ENCODE measurements at places on chromosomes 5 and 9.

DNA sequence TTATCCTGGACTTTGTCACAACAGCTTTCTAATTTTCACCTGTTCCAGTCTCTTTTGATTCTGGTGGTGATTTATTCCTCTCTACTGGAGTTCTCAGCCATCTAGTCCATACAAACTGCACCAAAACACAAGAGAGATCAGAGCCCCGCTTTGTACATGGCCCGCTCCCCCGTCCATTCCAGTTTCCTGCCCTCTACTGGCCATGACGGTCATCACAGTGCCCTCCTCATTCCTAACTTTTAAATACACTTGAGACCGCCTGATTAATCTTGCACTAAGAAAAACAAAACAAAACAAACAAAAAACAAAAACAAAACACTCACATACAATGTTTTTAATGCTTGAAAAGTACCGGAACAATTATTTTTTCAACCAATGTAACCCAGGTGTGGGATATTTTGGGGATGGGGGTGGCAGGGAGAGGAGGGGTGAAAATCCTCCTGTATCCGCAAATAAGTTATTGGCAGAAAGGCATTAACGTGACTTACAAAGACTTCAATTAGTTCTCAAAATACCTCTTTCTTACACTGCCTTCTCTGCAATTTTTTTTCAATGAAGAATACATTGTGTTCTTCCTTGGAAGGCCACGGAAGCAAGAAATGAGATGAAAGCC lies 84.8 kb upstream of the PAM start:
- no peak overlapping the region for H3K27ac ChIP-seq
- H3K36me3 ChIP-seq = no peaks in the 10 kb centered on the region
- no peaks in the 10 kb centered on the region for H3K4me1 ChIP-seq
- DNase-seq = no peak
- no peak overlapping the region for H3K4me3 ChIP-seq

DNA sequence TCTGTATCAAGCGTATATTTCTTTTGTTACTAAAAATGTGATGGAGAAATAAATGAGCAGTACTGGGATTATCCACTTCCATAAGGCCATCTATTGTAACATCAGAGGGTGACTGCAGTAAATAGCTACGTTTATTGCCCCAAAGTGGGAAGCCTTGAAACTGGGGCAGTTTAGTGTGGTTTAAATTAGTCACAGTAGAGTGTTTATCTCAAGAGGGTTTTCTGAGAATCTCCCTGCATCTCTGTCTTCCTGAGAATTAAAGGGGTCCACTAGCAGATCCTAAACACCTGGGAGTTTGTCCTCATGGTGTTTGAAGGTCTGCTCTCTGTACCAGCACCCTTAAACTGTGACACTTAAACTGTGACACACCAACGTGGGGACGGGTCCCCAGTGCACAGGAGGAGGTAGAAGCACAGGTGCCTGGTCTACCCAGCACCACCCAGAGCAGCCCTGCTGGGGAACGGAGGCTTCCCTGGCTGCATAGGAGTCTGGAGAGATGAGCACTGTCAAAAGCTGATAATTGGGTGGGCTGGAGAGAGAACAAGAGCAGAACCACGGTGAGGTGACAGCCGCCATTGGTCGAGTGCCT lies 25.2 kb downstream of the PRRC2B start:
- H3K27ac ChIP-seq = peak overlapping the region; percentile 34
- DNase-seq = no peak
- no peaks in the 10 kb centered on the region for H3K36me3 ChIP-seq
- H3K4me1 ChIP-seq = peaks cover 52% of the 10 kb centered on the region
- H3K27me3 ChIP-seq = no peaks in the 10 kb centered on the region

DNA sequence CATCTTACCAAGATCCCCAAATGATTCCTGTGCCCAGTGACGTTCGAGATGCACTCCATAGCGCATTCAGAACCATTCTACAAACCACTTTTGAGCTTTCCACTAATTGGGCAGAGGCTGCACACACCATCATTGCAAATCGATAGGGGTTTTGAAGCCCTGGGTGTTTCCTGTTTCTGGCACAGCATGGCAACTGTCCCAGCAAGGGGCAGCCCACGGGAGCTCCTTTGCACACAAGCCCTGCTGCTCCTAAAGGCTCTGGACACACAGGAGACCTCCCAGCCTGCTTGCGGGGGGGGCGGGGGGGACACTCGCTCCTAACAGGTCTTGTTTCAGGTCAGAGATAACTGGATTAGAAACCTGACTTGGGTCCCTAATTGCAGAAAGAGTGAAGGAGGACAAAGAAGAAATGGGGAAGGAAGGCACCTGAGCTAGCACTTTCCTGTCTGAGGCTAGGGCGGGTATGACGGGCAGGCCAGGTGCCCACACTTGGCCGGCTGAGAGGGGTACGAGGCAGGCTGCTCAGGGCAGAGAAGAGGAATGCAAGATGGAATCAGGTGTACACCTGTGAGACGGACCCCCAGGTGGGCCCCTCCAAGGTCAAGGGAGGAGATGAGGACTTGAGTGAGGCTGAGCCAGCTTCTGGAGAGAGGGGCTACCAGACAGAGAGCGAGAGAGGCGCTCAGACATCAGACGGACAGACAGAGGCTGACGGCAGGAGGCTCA lies 820 bp downstream of the FBP1 start:
- no peak overlapping the region for H3K4me3 ChIP-seq
- H3K27ac ChIP-seq = no peak overlapping the region
- DNase-seq = no peak
- no peaks in the 10 kb centered on the region for H3K4me1 ChIP-seq
- H3K36me3 ChIP-seq = no peaks in the 10 kb centered on the region

DNA sequence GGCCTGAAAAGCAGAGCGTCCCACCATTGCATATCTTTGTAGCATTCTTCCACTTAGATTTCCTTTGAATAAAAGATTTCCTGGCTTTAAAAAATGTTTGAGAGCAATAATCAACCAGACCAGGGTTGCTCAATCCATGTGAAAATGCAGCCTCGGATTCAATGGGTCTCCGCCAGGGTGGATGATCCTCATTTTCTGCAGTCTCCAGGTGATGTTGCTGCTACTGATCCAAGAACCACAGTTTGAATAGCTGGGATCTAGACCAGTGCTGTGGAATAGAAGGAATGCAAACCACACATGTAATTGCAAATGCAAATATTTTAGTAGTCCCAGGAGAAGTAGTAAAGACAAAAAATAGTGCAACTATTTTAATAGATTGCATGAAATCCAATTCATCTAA lies 317.6 kb downstream of the IRX1 start:
- no peaks in the 10 kb centered on the region for H3K4me1 ChIP-seq
- H3K4me3 ChIP-seq = no peak overlapping the region
- H3K36me3 ChIP-seq = no peaks in the 10 kb centered on the region
- H3K27me3 ChIP-seq = no peaks in the 10 kb centered on the region

DNA sequence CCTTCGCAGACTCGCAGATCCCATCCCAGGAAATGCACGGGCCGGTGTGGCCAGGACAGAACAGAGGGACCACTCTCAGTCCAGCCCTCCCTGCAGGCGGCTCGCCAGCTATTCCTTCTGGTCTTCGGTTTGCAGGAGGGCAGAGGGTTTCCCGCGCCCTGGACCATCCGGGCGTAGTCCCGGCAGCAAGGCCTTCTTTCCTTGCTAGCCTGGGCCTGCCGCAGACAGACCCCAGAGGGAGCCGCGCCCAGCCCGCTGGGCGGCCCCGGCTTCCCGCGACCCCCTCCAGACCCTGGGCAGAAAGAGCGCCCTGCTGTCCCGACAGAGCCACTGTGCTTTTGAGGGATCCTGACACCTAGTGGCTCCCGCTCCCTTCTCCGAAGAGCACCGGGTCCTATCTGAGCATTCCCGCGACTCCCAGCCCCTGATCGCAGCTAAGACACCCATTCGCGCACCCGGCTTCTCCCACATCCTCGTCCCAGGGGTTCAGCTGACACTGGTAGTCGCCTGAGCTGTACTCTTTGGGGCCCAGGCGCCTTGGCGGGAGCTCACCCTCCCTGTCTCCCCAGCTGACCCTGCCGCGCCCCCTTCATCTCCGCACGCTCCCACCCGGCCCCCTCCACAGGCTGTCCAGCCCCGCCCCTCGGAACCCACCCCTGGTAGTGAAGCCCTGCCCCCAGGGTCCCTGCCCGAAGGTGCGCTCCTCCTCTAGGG lies 1.1 kb downstream of the CFAP90 start:
- peaks cover 25% of the 10 kb centered on the region for H3K27me3 ChIP-seq
- H3K4me1 ChIP-seq = no peaks in the 10 kb centered on the region
- no peak for DNase-seq
- H3K27ac ChIP-seq = no peak overlapping the region

GRCh38 chr9:126061575-126061974 lies 265.1 kb upstream of the MVB12B start:
- no peak for DNase-seq
- H3K27ac ChIP-seq = no peak overlapping the region
- H3K4me1 ChIP-seq = no peaks in the 10 kb centered on the region
- H3K27me3 ChIP-seq = peaks cover 10% of the 10 kb centered on the region

DNA sequence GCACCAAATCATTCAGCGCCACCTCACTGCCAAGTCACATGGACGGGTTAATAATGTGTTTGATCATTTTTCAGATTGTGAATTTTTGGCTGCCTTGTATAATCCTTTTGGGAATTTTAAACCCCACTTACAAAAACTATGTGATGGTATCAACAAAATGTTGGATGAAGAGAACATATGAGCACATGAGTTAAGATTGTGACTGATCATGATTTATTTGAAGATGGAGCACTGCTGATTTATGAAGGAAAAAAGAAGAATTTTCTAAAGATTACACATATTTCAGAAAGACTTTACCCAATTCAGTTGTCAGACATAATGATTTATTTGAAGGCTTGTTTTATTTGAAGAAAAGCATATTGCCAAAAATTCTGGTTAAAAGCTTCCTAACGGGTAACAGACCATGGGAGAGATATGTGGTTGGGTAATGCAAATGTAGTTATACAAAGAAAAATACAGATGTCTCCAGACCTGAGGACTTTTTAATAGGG lies 37.4 kb downstream of the TNFAIP8 start:
- DNase-seq = peak; percentile 77
- peaks cover 8% of the 10 kb centered on the region for H3K4me1 ChIP-seq
- H3K36me3 ChIP-seq = no peaks in the 10 kb centered on the region
- no peak overlapping the region for H3K4me3 ChIP-seq
- no peak overlapping the region for H3K27ac ChIP-seq

- H3K27ac ChIP-seq = no peak overlapping the region
- H3K27me3 ChIP-seq = no peaks in the 10 kb centered on the region
- no peaks in the 10 kb centered on the region for H3K4me1 ChIP-seq
- no peaks in the 10 kb centered on the region for H3K36me3 ChIP-seq
Measured at GRCh38 chr5:107820429-107820828, 149.7 kb upstream of the EFNA5 start.

DNA sequence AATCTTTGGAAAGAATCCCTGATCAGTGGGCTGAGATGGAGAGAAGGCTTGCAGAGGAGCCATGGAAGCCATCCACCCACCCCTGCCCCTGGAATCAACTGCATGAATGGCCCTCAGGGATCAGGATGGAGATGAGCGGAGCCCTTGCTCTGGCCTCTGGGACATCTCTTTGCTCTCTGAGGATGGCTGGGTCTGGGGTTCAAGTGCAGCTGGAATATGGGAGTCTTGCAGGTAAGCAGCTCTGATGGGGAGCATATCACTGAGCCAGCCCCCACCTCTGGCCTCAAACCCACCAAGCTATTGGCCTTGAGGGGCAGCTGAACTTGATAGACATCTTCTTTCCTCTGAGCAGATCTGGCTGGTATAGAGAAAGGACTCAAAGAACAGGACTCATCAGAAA lies 76.1 kb downstream of the C5orf15 start:
- H3K4me3 ChIP-seq = no peak overlapping the region
- no peaks in the 10 kb centered on the region for H3K4me1 ChIP-seq
- DNase-seq = no peak

DNA sequence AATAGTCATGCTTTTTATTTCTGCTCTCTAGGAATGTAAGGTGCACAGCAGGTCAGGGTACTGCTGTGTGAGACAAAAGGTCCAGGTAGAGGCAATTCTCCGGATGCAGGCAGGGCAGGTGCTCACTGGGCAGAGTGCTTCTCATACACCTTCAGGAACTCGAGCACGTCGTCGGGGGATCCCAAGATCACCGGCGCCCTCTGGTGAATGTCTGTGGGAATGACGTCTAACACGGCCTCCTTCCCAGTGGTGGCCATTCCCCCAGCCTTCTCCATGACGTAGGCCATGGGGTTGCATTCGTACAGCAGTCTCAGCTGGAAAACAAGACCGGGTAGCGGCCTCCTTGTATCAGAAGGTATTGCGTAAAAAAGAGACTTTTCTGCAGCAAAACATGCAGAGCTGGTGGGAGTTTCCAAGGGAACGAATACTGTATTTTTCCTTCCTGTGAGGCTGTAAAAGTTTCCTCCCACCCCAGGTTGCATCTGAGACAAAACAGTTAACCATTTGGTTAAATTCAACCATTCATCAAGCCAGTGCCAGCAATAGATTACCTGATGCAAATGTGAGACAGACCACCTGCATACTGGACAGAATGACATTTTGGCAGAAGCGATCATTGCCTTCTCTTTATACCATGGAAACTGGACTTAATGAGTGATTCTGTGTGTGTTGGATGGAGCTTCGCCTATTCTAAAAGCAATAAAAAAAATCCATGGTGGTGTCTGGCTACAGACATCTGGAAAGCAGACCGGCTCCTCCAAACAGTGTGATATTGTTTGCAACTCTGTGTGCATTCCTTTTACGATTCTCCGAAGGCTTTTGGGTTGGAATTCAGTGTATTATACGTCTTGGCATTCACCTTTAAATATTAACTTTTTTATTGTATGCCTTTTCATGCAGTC lies 9.9 kb upstream of the FBP2 start:
- H3K4me1 ChIP-seq = no peaks in the 10 kb centered on the region
- no peaks in the 10 kb centered on the region for H3K36me3 ChIP-seq
- peak; percentile 79 for DNase-seq

DNA sequence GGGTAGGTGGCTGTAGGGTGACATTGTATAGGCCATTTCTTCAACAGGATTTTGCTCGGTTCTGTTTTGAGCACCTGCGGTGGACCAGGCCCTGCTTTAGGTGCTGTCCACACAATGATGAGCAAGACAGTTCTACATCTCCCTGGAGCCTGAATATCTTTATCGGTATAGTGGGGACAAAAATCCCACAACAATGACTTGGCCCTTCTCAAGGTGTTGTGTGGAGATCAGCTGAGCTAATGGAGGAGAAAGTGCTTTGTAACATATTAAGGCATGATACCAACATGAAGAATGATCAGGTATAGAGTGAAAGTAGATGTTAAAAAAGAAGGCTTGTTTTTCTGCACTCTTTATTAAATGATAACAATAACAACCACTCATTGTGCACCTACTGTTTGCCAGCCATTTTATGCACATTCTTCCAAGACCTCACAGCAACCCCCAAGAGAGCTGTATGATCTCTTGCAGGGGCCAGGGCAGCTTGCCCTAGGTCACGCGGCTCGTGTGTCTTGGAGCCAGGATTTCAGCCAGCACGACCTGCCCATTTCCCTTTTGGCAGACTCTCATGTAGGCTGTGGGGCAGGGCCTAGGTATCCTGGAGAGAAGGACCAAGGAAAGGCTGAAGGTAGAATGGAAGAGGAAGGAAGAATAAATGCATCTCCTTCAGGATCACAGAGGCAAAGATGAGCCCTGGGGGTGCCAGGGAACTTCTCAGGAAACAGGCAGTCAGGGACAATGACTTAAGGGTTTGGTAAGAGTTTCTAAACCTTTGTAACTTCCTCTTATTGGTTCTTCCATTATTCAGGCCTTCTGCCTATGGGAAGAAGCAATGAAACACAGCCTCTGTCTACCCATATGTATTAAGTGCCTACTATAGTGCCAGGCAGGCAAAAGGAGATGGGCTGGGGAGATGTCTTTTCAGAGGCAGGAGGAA lies 50.0 kb upstream of the PPARGC1B start:
- no peak overlapping the region for H3K27ac ChIP-seq
- no peak for DNase-seq
- no peaks in the 10 kb centered on the region for H3K36me3 ChIP-seq
- H3K4me3 ChIP-seq = no peak overlapping the region
